Bronchial epithelial cell (primary cell): ENCODE measurements at places on chromosomes 7 and 10.

GRCh38 chr7:139992353-139993044, 70.3 kb downstream of the PARP12 start:
- DNase-seq: no peak

DNA sequence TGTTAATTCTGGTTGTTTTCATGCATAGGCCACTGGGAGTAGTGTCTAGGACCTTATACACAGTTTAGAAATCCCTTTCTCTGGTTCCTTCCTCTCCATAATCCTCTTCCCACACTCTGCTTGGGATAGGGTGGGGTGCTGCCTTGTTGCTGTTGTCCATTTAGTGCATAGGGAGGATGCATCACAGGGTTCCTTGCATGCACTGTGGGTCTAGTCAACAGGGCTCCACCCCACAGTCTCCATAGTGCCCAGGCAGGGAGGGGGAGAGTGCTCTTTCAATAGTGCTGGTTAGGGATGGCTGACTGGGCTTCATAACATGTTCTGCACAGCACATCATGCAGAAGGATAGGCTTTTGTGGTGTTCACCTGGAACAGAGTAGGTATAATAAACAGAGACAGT, 81.1 kb downstream of the ARHGAP12 start:
- no peak for DNase-seq

DNA sequence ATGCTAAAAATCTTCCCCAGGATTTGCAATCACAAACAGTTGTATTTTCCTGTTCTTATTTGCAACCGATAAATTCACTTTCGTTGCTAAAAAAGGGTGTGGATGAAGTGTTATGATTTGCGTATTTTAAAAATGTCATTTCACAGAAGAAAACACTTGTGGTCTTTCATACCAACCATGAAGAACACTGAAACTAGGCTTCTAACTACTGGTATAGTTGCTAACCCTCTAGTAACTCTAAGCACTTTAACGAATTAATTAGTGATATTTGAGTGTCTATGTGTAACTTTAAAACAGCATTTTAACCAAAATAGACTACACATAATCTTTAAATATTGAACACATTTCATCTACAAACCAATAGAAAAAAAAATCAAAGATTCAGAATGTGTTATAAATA, 188.1 kb upstream of the PTN start:
- DNase-seq: no peak

- DNase-seq: peak; percentile 25
Measured at GRCh38 chr7:142323706-142324105, 65.8 kb upstream of the PRSS58 start.

GRCh38 chr10:17060289-17060688, 69.3 kb downstream of the CUBN start:
- DNase-seq: no peak

DNA sequence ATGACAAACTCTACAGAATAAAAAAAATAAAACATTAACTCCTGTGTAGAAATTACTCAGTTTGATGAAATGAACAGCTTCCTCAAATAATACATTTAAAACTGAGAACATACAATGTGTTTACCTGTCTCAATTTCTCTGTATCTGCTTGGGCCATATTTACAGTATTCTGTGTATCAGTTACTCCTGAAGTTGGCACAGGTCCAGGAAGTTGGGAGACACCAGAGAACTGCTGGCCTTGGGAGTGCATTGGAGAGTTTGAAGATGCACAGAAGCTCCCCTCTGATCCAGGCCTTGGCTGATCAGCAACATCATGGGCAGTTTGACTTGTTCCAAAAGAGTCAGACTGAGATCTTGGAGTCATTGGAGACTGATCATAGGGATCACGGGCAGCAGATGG, 155.1 kb downstream of the GALNT11 start:
- no peak for DNase-seq

GRCh38 chr10:7199152-7199760, 211.6 kb downstream of the SFMBT2 start:
- no peak for DNase-seq

DNA sequence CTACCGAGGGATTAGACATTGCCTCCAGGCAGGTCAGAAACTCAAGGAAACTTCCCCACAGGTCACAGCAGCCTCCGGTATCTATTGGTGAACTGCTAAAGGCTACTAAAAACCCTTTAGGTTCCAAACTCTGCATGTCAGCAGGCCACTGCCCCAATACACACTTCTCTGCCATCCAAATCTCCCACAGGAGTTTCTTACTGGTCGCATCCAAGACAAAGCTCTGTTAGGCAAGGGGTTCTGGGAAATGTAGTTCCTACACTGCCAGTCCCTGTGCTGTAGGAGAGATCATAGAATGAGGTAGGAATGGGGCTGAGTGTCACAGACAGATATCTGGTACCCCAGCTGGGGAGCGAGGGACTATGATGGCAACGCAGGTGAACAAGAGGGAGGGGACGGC, 757.0 kb upstream of the C7orf33 start:
- no peak for DNase-seq

DNA sequence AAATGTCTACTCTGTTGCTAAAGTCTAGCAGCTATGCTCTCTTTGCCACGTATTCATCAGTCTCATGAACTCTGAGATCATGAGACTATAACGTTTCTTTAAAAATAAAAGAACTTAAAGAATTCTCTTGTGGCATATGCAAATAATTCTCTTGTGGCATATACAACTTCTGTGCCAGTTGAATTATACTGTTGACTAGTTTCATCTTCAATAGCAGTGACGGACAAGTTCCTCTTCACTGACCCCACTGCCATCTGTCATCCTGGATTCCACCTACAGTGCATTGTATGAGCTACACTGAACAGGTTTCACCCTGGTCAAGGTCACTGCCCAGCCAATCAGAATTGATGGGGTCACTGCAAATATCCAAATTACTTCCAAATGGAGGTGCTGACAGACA, 88.2 kb downstream of the CD36 start:
- DNase-seq: no peak

DNA sequence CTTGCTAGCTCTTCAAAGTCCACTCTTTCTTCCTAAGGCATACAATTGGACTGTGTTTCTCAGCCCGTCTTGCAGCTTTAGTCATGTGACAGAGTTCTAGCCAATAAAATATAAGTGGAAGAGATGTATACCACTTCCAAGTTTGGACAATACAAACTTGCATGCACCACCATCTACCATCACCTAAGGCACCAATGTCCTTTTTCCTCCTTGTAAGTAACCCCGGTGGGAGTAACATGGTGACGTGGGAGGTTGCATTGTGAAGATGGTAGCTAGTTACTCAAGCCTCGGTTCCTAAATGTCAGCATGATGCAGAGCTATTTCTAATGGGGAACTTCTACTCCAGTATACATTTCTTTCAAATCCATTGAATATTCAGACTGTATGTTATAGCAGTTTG, 5.3 kb upstream of the CACNB2 start:
- no peak for DNase-seq

DNA sequence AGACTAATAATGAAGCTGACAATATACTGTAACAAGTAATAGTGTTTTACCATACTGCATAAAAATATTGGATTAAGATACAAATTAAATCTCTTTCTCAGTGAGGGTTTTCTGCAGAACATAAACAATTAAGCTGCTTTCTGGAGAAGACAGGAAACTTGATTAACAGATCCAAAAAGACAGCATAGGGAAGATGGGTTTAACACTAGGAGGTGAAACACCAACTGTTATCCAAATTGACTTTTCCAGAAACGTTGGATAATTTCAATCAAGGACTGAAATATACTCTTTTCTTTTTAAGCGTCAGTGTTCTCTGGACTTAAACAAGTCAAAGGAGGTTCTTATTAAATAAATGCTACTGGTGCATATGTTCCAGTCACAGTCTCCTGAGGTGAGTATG, 45.3 kb upstream of the IMMP2L start:
- DNase-seq: no peak

- no peak for DNase-seq
Measured at GRCh38 chr7:2231992-2232765, 566 bp downstream of the MAD1L1 start.

- DNase-seq: no peak
Measured at GRCh38 chr10:133335246-133336117, 1.2 kb downstream of the CALY start.

DNA sequence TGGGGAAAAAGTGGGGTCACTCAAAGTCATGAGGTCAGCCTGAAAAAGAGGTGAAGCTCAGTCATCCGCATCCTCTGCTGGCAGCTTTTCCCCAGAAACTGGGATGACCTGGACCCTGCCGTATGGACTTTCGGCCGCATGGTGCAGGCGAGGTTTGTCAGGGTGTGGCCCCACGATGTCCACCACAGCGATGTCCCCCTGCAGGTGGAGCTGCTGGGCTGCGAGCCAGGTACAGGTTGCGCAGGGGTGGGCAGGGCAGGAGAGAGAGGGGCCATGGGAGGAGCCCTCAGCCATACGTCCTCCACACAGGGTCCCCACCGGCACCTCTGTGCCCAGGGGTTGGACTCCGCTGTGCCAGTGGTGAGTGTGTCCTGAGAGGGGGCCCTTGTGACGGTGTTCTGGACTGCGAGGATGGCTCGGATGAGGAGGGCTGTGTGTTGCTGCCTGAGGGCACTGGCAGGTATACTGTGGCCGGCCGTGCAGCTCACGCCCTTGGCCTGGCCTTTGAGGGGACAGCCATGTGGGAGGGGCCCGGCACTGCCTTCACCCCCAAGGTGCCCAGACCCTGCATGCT, 23.0 kb upstream of the ZNF467 start:
- DNase-seq: no peak

GRCh38 chr7:22676385-22676784, 50.6 kb upstream of the IL6 start:
- no peak for DNase-seq

GRCh38 chr10:129629911-129630310, 162.9 kb downstream of the MGMT start:
- DNase-seq: no peak

DNA sequence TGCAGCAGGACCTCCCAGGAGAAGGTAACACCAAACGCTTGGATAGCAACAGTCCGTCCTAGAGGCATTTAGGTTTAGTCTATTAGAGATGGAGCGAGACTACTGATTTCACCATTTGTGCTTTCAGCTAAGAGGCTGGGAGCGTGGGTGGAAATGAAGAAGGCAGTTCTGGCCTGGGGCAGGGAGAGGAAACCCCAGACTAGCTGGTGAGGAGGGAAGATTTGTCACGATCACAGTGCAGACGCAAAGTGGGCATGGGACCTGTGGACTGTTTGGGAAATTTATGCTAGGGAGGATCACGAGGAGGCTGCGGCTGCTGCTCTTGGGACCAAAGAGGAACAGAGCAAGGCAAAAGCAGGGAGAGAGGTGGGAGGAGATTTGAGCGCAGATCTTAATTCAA, 130.4 kb upstream of the AOAH start:
- no peak for DNase-seq

DNA sequence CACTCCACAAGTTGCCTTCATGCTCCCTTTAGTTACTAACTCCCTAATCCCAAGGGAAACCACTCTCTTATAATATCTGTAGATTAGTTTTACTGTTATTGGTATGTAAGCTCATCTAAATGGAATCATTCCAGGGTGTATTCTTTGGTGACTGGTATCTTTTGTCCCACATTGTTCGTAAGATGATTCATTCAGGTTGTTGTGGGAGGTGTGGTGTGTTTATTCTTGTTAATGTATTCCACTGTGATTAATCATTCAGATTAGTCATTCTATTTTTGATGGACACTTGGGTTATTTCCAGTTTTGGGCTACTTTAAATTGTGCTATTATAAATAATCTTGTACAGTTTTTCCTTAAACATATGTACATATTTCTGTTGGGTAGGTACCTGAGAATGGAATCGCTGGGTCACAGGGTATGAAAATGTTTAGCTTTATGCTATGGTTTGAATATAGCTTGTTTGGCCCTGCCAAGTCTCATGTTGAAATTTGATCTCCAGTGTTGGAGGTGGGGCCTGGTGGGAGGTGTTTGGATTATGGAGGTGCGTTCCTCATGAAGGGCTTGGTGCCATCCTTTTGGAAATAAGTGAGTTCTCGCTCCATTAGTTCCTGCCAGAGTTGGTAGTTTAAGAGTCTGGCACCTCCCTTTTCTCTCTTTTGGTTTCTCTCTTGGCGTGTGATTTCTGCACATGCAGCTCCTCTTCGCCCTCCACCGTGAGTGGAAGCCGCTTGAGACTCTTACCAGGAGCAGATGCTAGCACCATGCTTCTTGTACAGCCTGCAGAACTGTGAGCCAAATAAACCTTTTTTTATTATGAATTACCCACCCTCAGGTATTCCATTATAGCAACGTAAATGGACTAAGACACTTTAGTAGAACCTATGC, 13.8 kb downstream of the BTRC start:
- peak; percentile 99 for DNase-seq

GRCh38 chr10:61757525-61758397, 95.0 kb downstream of the CABCOCO1 start:
- peak; percentile 79 for DNase-seq

DNA sequence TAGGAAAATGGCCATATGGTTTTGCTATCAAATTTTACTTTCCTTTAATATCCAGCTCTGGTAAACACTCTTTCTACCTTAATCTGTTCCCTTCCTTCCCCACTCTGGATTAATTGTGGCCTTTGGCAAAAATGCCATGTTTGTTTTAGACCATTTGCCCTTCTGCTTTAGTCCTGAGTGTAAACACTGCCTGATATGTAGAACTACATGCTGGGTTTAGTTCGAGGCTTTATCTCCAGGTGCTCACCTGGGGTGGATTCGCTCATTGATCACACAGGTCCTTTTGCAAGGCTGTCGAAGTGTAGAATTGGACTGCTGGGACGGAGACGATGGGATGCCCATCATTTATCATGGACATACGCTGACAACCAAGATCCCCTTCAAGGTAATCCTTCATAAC, 94.1 kb downstream of the NOC3L start:
- DNase-seq: no peak

- peak; percentile 96 for DNase-seq
Measured at GRCh38 chr7:46153951-46154787, 233.1 kb upstream of the IGFBP3 start.

GRCh38 chr7:32048970-32049491, 21.2 kb downstream of the PDE1C start:
- no peak for DNase-seq

- no peak for DNase-seq
Measured at GRCh38 chr10:49144058-49144720, 10.4 kb upstream of the FAM170B start.

- peak; percentile 63 for DNase-seq
Measured at GRCh38 chr7:4725014-4725849, 43.1 kb downstream of the FOXK1 start.

DNA sequence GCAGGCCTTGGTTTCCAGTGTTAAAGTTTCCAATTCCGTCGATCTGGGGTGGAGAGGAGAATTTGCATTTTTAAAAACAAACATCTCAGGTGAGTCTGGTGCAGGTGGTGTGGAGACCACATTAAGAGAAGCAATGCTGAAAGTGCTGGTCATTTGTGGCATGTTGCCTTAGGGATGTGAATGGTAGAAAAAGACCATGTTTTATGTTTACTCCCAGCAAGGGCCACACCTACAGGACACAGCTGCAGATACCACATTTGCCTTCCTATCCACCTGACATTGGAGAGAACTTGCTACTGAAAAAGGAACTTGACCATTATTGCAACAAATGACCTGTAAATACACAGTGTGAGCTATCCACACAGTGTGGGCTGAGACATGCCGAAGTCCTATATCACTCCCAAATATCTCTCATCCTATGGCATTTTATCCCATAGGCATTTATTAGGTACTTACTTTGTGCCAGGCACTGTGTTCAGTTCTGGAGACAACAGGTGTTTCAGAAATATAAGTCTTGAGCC, 183.1 kb downstream of the NRP1 start:
- DNase-seq: no peak

- peak; percentile 94 for DNase-seq
Measured at GRCh38 chr10:125035136-125035535, 93.2 kb downstream of the ZRANB1 start.
